Sigmoid colon (tissue), 7 donors: ENCODE measurements at places on chromosomes 11 and 22. TPM values are rescaled to one million over a fixed set of nuclear protein-coding genes. Genes with fewer than 3 reads are reported as not detected.

DNA sequence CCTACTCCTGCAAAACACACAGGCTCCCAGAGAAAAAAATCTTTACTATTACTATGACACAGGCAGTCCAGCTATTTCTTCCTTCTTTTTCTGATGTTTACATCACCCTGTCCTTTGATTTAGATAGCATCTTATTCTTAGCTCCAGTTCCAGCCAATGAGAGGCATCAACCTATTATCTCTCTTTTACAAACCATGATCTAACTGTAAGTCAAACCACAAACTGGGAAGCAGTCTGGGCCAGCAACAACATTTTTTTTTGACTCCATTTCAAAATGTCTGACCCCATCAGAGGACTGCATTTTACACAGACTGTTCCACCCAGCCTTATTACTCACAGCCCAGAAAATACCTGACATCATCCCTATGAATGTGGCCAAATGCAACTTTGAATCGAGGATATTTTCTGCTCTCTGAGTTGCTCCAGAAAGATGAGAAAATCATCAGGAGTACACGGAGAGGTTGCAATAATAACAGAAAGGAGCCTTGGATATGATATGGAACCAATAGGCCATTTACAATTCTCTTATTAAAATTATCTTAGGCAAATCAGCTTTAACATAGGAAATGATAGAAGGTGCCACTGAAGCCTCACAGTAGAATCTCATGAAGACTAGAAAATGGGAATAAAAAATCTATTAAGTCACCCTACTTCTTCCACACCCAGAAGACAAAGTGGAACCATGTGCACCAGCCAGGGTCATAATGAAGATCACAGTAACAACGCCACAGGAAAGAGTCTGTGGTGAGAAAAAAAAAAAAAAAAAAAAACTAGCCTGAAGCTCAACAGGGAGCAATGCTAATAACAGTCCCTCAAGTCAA lies 21.2 kb downstream of the TBRG1 start:
- no peak for DNase-seq

DNA sequence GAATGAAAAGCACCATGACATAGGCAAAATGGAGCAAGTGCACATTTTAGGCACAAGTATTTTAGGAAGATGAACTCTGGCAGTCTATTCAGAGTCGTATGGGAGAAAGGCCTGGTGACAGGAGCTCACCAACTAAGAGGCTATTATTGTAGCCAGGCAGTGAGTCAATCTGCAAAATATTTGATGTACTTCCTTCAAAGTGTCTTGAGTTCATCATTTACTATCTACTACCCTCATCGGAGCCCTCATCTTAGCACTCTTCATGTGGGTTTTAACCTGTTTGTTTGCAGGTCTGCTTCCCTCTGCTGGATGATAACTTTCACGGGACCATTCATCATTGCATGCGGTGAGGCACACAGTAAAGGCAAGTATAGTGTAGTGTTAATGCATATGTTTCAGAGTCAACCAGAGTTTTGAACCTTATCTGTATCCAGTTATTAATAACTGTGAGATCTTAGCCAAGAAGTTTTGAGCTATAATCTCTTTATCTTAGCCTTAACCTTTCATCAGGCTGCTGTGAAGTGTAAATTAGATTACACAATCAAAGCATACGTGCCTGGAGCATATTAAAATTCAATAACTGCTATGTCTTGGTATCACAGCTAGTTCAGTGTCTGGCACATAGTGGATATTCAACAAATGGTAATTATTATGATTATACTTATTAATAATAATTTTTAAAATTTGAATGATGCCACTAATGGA lies 70.9 kb upstream of the SC5D start:
- no peak for DNase-seq

FAT3 gene
- 1.3 TPM for total RNA-seq

LSP1 gene
- 32.7 TPM for total RNA-seq

ATL3 gene
- 102 TPM for total RNA-seq

DNA sequence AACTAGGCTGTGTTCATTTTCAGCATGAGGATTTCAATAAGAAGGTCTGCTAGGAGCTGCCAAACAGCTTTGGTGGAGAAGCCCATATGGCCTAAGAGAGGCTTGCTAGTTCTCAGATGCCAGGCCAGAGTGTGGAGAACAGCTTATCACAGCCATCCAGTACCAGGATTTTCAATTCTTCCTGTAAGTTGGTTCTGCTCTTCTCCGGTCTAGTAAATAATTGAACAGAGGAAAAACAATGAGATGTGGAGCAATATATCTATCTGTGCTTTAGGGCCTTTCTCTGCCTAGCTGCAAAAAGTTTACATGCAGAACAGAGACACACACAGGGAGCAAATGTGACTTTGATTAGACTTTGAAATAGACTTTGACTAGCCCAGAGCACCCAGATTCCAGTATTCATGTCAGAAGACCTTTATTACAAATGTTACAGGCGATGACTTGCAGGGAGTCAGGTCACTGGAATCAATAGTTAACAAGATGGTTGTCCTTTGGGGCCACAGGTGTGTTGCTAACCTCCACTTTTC lies 19.8 kb upstream of the PPP2R1B start:
- DNase-seq = no peak

- no peak for DNase-seq
Observed at GRCh38 chr11:103582351-103582909, 454.0 kb upstream of the DDI1 start.

- peak; percentile 92 for DNase-seq
Observed at GRCh38 chr22:50627642-50628542, at the start of gene ARSA. Gene ARSA, minus strand, starts transcription at chr22:50628152. Its CDS starts 373 bp downstream, at chr22:50627779.

GRCh38 chr22:48765595-48765994 lies 1062.1 kb downstream of the BRD1 start:
- DNase-seq = no peak

- DNase-seq = peak; percentile 90
Observed at GRCh38 chr22:32618441-32619140, 144.0 kb downstream of the FBXO7 start.

- DNase-seq = peak; percentile 43
Observed at GRCh38 chr22:49566141-49566541, 261.5 kb downstream of the BRD1 start.

GRCh38 chr11:76801225-76801624 lies 18.1 kb downstream of the TSKU start:
- DNase-seq = no peak

DNA sequence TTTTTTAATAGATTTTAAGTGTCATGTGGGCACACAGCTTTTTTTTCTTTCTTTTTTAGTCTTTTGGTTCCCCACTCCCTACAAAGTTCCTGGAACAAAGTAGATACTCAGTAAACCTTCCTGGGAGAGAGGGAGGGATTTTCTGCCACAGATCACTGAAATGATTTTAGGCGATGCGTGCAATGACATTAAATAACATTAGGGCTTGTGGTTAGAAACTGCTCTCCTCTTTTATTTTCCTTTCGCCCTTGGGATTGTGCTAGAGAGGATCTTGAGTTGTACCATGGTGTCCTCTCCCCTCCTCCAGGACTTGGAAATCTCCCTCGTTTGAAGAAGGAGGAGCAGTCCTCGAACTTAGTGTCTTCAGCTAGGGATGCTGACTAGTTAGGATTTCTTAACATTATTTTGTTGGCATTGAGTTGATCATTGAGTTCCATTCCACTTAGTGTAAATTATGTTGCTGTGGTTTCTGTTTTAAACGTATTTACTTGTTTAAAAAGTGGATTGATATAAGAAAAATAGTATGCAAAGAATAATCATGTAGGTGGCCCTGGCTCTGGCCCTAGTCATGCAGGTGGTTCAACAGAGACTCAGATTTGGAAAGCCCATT lies 88.4 kb downstream of the TRAF6 start:
- no peak for DNase-seq

- DNase-seq = no peak
Observed at GRCh38 chr11:114326776-114327175, 30.6 kb downstream of the NNMT start.

DNA sequence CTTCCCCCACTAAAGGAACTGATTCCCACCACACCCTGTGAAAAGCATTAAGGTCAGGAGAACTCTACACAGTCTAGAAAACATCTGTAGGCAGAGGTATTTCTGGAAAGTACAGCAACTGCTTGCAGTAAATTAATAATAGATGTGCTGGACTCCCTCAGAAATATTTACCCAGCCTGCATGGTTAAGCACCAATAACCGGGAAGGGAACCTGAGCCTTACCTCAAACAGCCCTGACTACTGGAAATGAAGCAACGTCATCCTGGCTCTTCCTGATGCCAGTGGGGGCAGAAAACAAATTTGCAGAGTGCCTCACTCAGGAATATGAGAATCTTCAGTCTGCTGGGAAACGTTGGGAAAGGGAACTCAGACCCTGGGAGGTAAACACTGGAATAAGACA lies 318.1 kb downstream of the TENM4 start:
- DNase-seq = no peak

DNA sequence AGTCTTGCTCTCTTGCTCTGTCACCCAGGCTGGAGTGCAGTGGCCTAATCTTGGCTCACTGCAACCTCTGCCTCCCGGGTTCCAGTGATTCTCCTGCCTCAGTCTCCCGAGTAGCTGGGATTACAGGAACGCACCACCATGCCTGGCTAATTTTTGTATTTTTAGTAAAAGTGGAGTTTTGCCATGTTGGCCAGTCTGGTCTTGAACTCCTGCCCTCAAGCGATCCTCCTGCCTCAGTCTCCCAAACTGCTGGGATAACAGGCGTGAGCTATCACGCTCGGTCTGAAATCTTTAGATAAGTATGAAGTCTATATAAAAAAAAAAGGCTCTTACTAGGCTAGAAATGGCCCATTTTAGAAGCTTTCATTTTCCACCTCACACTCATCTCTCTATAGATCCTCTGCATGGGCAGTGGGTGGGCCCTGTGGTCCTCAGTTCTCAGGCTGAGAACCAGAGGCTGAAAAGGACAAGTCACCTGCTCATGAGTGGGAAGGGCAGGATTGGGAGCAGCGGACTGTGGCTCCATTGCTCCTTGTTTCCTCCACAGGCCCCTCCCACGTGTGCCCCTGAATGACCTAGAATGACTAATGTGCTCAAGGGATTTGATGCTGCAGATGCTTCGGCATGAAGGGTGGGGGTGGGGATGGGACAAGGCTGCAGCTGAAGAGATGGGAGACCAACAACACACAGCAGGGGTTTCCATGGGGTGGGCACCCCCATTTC lies 19.8 kb upstream of the PRAME start:
- DNase-seq = no peak

ANO5 gene
- total RNA-seq = 16.8 TPM

DNA sequence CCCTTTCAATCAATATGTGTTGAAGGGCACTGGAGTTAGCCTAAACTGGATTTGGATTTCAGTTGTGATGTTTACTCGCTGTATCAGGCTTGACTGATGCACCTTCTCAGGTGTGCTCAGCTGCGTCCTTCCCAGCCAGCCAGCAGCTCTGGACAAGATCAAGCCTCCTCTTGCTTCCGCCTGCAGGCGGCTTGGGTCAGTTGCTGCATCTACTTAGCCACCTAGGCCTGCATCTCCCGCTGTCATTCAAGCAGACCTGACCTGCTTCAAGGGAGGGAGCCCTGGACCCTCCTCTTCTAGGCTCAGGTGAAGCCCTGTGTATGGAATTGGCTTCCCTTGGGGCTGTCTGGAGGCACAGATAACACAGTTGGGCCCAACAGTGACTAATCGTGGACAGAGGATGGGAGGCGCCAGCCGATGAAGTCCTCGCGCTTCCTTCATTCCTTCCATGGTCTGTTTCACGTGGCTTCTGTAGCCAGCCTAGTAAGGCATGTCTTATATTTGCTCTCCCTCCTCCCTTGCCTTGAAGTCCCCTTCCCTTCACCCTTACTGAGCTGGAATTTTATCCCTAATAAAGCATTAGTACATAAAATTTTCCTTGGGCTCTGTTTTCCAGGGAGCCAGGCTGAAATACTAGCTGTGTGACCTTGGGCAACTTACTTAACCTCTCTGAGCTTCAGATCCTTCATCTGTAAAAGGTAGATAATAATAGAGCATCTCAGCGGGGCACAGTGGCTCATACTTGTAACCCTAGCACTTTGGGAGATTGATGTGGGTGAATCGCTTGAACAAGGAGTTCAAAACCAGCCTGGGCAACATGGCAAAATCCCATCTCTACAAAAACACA lies 2.1 kb upstream of the LHFPL7 start:
- DNase-seq = no peak

DNA sequence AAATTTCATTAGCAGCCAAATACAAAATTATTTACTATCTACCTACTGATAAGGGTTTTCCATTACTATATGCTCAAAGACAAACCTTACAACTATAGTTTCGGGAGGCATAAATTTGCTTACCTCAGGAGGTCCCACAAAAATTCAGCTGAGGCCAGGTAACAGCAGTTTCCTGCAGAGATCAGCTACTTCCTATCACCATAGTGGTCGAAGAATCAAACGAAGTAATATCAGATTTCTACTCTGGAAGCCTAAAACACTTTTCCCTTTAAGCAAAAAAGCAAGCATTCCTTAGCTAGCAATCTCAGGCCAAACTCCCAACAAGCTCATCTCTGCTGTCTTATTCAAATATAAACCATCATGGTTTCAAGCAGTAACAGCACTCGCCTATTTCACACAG lies 3.1 kb downstream of the NAP1L4 start:
- DNase-seq = no peak
